ENCODE measurements at places on chromosomes 11 and 22.

DNA sequence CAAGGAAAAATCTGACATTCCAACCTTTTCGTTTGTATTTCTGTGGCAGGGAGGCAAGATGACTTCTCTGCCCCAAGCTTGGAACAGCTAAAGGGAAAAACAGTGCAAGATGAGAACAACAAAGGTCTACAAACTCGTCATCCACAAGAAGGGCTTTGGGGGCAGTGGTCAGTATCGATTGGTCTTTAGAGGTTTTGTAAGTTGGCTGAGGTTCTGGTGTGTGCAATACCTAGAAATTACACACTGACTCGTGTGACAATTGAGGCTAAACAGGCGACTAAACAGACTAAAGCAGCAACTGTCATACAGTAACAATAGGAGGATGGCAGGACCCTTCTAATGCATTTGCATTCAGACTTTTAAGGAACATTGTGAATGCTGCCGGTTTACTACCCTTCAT, 994 bp downstream of the DEPDC5 start:
- DNase-seq = no peak

DNA sequence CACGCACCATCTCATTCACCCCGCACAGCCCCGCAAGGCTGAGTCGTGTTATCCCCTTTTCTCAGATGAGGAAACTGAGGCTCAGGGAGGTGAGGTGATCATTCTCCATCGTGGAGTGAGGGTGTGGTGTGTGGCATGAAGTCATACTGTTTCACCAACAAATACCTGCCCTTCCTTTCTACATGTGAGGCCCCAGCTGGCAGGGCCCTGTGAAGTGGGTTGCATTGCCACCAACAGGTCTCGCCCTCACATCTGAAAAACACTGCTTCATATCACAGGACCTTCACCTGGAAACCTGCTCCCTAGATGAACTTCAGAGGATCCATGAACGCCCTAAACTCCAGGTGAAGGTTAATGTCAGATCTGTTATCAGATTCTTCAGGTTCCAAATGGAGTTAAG, 4.3 kb downstream of the SSTR3 start:
- no peak for DNase-seq

DNA sequence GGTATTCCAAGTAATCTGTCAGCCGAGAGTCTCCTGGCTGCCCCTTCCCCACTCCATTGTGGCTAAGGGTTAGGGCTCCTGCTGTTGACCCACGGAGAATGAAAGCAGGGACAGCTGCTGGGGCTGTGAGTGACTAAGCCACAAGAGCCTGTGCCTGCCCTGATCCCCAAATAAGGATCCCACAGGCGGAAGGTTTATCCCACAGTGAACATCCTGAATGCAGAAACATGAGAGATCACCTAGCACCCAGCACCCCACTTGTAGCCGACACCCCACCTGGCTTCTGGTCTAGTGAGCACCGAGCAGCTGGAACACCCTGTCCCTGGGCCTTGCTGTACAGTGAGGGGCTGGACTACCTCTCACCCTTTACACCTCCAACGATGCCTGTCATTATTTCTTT, 117.7 kb upstream of the LMO1 start:
- no peak for DNase-seq

GRCh38 chr11:80532633-80533232, 1091.9 kb upstream of the TENM4 start:
- no peak for DNase-seq

DNA sequence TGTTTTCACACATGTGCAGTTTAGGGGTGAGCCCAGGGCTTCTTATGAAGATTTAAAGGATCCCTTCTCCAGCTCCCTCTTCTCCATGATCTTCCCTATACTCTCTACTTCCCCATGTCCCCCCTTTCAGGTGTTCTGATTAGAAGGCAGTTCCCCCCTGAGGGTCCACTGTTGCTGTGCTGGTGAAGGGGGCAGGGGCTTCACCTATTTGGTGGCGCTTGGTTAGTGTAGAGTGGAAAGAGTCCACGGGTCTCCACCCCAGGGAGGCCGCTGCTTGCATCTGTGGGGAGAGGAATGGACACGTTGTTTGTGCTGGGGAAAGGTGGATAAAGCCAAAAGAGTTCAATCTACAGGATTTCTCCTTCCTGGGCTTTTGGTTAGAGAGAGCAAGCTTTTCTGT, 49.3 kb downstream of the BCR start:
- no peak for DNase-seq

GRCh38 chr11:75577207-75577606, 15.2 kb downstream of the SERPINH1 start:
- DNase-seq = no peak

DNA sequence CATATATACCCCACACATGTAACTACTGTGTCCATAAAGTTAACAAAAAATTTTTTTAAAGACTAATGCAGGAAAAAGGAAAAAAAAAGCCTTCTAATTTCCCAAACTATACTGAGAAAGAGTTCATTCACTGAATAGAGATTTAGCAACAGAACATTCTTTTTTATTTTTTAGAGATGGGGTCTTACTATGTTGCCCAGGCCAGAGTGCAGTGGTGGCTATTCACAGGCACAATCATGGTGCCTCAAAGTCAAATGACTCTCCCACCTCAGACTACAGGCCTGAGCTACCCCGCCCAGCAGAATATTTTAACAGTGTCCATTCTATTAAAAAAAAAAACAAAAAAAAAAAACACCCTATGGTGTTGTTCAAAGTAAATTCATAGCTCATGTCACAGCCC, 25.7 kb downstream of the DGCR2 start:
- no peak for DNase-seq

- no peak for DNase-seq
These were observed 3.2 kb downstream of the GPR152 start for GRCh38 chr11:67449116-67449844.

DNA sequence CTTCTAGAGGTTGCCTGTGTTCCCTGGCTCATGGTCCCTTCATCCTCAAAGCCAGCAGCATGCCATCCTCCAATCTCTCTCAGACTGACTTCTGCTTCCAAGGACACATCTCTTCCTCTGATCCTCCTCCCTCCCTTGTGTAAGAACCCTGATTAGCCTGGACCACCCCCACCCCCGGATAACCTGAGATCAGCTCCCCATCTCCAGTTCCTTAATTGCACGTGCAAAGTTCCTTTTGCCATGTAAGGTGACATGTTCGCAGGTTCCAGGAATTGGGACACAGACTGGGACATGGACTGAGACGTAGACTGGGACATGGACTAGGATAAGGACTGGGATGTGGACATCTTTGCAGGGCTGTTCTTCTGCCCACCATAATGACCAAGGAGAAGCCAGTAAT, 925.3 kb downstream of the TBC1D22A start:
- no peak for DNase-seq

All from mucosa of gallbladder (tissue), 1 donor.